ENCODE measurements at places on chromosomes 6 and 20.

DNA sequence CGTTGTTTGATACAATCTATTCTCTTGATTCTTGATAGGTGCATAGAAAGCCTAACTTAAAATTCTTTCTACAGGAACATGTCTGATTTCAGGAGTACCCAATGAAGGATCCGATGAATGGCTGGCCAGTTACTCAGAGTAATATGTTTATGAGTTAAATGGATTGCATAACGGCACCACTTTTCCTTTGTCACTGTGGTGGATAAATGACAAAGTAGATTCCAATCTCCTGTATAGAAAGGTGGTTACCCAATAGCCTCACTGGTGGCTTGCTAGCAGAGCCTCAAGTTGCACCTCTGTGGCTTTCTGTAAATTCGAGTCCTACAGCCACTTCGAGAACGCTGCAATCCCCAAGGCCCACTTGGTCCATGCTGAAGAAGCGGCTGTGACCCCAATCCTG lies 28.4 kb downstream of the LHFPL5 start:
- DNase-seq = no peak

DNA sequence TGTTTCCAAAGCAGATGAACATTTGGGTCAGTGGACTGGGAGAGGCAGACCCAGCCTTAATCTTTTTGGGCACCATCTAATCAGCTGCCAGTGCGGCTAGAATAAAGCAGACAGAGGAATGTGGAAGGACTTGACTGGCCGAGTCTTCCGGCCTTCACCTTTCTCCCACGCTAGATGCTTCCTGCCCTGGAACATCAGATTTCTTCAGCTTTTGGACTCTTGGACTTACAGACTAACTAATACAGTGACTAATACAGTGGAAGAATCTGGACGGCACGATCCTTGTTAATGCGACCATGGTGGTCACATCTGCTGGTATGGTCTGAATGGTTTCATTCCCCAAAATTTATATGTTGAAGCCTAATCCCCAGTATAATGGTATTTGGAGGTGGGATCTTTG lies 122.6 kb upstream of the NXT1 start:
- DNase-seq = no peak

GRCh38 chr6:95544517-95545225 lies 32.7 kb upstream of the MANEA start:
- DNase-seq = no peak

DNA sequence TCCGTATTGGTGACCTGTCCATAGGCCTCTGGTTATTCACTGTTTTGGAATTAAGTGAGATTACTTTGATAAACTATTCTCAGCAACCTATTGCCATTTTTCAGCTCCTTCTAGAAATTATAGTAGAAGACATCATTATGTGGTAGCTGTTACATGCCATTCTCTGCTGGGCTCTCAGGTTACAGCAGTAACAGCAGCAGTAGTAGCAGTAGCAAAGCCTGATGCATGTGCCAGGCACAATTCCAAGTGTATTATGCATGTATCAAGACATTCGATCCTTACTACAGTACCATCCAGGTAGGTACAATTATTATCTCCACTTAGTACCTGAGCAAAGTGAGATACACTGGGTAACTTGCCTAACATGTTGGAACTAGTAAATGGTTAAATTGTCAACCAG lies 74.3 kb downstream of the RPS12 start:
- no peak for DNase-seq

- DNase-seq = no peak
These were observed 37.4 kb upstream of the SLC9A8 start for GRCh38 chr20:49775229-49775693.

DNA sequence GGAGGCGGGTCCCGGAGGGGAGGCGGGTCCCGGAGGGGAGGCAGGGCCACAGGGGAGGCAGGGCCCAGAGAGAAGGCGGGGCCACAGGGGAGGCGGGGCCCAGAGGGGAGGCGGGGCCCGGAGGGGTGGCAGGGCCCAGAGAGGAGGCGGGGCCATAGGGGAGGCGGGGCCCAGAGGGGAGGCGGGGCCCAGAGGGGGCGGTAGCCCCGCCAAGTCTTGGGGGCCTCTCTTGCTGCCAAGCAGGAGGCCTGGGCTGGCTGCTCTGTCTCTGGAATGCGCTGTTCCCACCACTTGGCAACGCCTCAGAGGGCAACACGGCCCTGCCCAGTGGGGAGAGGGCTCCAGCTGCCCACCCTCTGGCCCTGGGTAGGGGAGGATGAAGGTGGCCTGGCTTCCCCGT lies 80.5 kb downstream of the YTHDF1 start:
- no peak for DNase-seq

GRCh38 chr6:25089442-25089841 lies 153.7 kb upstream of the RIPOR2 start:
- no peak for DNase-seq

- DNase-seq = no peak
These were observed 25.1 kb downstream of the RNF217 start for GRCh38 chr6:124987291-124987690.

- DNase-seq = no peak
These were observed 23.1 kb downstream of the PHACTR2 start for GRCh38 chr6:143700684-143701348.

DNA sequence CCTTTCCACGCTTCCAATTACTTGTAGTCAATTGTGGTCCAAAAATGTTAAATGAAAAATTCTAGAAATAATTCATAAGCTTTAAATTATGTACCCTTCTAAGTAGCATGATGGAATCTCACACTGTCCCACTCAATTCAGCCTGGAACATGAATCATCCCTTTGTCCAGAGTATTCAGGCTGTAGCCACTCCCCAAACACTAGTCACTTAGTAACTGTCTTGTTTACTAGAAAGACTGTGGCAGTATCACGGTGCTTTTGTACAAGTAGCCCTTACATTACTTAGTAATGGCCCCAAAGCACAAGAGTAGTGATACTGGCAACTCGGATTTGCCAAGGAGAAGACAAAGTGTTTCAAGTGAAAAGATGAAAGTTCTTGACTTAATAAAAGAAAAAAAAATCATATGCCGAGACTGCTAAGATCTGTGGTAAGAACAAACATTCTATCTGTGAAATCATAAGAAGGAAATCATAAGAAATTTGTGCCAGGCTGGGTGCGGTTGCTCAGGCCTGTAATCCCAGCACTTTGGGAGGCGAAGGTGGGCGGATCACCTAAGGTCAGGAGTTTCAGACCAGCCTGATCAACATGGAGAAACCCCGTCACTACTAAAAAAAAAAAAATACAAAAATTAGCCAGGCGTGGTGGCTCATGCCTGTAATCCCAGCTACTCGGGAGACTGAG lies 168.5 kb upstream of the SIM1 start:
- DNase-seq = no peak

GRCh38 chr20:17621229-17621968 lies 51.5 kb downstream of the DSTN start:
- DNase-seq = no peak

- no peak for DNase-seq
These were observed 200.1 kb downstream of the HIVEP2 start for GRCh38 chr6:142744836-142745235.

DNA sequence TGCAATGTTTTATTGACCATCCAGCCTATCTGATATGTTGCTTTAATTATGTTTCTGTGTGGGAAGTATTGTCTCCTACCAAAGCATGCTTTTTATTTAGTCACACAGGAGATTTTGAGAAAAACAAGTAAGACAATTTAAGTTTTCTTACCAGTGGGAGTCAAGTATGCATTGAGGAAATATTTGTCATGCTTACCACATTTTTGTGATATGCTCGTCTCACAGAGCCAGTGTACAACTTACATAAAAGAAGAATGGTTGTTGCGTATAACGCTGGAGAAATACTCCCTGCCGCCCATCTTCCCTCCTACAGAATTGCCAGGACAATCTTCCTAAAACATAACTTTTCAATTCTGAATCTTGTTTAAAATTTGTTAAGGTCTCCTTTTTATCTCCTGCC lies 37.1 kb upstream of the FILIP1 start:
- no peak for DNase-seq

DNA sequence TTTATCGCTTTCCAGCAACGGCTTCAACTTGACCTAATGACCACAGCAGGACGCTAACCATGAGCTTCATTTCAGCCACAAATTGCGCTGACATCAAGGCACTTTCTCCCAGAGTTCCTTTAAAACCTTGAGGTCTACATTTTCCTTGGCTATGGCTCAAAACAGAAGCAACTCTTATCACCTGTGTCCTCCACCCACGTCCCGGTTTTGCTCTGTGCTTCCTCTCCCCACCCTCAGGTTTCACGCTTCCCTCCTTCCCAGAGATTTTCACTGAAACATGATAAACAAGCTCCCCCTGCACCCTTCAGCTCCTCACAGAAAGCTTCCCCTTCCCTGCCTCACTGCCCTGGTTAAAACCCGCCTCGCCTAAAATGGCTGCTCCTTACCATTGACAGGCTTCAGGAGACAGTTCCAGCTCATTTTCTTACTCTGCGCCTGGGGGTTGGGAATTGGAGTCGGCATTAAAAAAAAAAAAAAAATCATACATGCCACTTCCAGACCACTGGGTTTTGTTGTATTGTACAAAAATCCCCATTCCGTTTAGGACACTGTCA lies 229.5 kb downstream of the UBE3D start:
- no peak for DNase-seq

DNA sequence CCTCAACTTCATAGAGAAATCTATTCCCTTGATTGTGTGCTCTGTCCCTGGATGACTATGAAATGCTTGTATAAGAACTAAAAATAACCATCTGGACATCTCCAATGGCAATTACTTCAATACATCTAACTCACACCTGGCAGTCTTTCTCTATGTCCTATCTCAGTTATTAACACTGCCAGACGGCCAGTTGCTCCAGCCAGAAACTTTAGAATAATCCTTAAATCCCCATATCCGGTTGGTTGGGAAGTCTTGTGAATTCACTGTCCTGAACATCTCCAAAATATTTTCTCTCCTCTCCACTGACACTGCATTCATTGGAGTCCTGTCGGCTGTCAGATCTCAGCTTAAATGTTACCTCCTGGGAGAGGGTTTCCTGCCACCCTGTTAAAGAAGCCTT lies 12.2 kb upstream of the LAMA2 start:
- no peak for DNase-seq

- DNase-seq = no peak
These were observed 624 bp upstream of the NPEPL1 start for GRCh38 chr20:58691773-58692578.

- DNase-seq = no peak
These were observed 783.4 kb upstream of the CHD6 start for GRCh38 chr20:42401613-42402012.

GRCh38 chr6:12228447-12229146 lies 61.6 kb upstream of the EDN1 start:
- no peak for DNase-seq

DNA sequence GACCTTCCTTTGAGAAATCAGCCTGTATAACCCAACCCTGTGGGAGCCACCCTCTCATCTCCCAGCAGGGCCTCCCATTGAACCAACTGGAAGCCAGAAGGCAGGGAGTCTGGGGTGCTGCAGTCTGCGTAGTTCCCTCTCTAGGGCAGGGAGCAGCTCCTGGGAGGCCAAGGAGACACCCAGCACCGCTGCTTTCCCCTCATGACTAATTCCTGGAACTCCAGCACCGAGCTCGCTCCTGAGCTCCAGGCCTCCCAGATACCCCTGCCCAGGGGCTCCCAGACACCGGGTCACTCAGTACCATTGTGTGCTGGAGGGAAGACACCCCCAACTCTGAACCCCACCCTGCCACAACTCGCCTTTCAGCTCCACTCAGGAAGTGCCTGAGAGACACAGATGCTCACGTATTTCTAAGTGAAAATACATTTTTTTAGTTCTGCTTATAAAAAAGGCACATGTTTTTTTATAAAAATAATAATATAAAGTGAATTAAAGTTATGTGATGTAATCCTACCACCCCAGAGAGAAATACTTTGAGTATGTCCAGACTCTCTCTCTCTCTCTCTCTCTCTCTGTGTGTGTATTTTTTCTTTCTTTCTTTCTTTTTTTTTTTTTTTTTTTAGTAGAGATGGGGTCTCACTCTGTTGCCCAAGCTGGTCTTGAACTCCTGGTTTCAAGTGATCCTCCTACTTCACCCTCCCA lies 17.5 kb downstream of the PIM1 start:
- peak; percentile 55 for DNase-seq

DNA sequence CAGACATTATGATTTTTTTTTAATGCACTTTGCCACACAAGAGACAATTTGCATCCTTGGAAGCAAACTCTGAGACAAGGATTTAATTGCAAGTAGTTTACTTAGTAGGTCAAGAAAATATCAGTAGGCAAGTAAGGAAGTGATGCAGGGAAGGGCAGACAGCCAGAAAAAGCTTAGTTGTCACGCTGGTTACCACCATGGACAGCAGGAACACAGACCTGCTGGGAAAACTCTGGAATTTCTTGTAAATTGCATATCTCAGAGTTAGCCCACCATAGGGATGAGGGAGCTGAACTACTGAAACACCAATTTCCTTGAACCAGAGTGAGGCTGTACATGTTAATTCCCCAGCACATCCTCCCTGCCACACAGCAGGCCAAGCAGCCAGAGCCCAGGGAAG lies 92.7 kb downstream of the L3MBTL3 start:
- no peak for DNase-seq

GRCh38 chr20:29299811-29300578 lies 1957.5 kb upstream of the DEFB115 start:
- DNase-seq = no peak

DNA sequence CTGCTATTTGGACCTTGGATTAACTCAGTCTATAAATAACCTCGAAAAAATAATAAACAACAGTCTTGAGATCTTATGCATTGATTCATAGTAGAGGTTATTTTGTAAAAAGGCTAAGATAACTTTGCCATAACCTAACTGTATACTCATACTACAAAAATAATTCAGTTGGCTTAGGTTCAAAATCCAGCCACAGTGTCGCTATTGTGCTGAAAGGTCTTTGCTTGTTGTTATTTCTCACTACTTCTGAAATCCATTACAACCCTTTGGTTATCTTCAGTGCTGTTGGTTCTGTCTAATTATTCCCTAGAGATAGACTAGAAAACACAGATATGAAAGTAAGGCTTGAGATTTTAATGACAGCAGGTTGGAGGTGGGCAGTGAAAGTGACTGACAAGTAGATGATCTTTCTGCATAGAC lies 74.4 kb downstream of the MKKS start:
- no peak for DNase-seq

DNA sequence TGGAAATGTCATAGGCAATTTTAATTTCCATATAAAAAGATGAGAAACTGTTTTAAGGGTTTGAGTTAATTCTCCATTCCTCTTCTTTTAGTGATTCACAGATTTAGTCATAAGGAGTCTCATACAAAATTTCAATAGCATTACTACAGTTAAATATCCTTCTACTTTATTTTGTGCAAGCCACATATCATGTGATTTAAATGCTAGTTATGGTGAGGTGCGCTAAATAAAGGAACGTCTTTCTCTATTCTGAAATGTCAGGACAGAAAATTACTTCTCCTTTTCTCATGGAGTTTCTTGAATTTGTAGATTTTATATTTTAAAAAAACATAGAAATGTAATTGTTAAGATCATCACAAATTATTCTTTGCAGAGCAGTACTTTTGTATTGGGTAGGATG lies 50.0 kb upstream of the SUPT3H start:
- no peak for DNase-seq

- DNase-seq = no peak
These were observed 887.1 kb downstream of the TFAP2A start for GRCh38 chr6:9527679-9528286.

- DNase-seq = no peak
These were observed 4.7 kb upstream of the DEFB132 start for GRCh38 chr20:252801-253200.
